Activated CD4-positive, alpha-beta T cell treated with anti-CD3 and anti-CD28 coated beads, Interleukin-2, amount 50 U/mL, for 16 hours (primary cell): ENCODE measurements at places on chromosomes 2 and 18.

DNA sequence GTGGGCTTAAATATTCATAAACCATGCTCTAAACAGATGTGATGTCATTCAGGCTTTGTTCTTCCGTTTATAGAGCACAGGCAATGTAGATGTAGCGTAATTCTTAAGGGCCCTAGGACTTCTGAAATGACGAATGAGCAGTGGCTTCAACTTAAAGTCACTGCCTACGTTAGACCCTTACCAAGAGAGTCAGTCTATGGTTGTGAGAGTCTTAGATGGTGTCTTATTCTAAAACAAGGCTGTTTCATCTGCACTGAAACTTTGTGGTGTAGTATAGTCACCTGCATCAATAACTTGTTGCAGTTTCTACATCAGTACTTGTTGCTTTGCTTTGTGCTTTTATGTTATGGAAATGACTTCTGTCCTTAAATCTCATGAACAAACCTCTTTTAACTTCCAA lies 56.0 kb downstream of the PIK3C3 start:
- no peak for DNase-seq

DNA sequence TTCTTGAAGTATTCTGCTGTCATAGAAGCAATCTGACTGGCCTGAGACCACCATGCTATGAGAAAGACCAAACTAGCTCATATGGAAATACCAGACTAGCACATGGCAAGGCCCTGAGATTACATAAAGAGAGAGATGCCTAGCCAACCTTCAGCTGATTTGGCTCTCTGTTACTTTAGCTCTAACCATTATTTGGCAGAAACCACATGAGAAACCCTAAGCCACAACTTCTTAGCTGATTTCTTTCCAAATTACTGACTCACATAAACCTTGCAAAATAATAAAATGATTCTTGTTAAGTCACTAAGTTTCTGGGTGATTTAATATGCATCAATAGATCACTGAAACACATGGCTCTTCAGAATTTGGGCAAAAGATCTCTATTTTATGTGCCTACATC lies 295.0 kb upstream of the ZNF521 start:
- no peak for DNase-seq

GRCh38 chr2:207166039-207166348 lies 246 bp upstream of the KLF7 start:
- peak; percentile 97 for DNase-seq

DNA sequence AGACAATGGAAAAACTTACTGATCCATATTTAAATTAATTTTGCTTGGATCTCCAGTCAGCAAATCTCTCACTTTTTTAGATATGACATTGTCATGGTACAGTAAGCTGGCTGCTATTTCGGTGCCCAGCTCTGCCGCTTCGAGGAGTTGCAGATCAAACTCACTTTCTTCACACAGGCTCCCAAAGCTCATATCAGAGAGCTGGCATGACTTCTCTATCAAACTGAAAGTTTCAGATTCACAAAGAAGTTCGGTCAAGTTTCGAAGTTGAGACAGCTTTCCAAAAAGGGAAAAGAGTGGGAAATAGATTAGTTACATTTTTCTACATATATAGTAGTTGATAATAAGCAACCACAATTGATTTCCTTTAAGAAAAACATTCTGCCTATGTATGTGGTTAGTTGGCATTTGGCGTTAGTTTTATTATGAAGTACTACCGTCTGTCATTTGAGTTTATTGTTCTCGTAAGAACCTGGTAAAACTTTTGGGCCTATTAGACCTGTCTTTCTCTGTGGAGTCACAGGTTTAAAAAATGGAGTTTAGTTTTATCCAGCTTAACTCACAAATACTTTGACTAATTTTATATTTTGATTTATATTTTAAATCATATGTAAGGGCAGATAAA lies 118.8 kb downstream of the ABCA12 start:
- DNase-seq: peak; percentile 8

DNA sequence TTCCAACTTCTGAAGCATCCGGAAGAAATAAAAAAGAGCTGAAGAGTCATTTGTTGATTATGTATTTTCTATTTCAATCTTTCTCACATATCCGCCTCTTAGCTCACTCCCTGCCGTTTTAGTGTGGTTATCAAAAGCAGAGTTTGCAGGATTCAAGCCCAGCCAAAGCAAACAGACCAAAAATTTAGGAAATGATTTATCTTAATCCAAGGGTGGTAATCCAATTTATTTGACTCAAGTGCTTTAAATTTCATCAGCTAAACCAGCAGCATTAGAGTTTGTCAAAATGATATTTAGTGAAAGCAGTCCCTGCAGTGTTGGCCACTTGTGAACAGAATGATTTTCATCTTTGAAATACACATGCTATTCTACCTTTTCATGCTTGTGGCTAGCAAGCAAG lies 129.3 kb upstream of the CCDC68 start:
- no peak for DNase-seq

- DNase-seq: no peak
These were observed 495.3 kb downstream of the IRS1 start for GRCh38 chr2:226304308-226304707.

DNA sequence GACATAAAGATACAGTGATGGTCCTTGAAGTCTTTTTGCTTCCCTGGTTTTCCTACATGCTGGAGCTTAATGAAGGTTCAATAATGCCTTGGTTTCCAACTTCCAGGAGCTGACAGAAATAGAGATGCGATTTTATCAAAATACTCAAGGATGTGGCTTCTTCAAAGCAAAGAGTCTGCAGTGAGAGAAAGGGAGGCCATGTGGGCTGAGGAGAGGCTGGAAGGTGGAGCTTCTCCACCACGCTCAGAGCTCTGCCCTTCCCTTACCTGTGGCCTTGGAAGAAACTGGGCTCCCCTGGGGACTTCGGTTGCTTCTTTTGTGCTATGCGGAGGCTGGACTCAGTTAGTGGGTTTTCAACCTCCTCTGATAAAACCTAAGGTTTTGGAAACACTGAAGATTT lies 175.0 kb upstream of the APCDD1 start:
- no peak for DNase-seq

GRCh38 chr2:241110607-241111439 lies 8.7 kb upstream of the MTERF4 start:
- no peak for DNase-seq

DNA sequence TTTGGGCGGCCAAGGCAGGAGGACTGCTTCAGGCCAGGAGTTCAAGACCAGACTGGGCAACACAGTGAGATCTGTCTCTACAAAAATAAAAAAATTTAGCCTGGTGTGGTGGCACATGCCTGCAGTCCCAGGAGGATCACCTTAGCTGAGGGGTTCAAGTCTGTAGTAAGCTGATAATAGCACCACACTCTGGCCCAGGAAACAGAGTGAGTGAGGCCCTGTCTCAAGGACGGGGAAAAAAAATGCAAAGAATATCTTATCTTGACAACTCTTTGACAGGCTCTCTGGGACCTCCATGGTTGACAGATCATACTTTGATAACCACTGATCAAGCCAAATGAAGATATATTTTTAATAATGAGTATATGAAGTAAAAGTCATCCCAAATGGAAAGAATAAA lies 22.7 kb downstream of the USP34 start:
- DNase-seq: no peak
